ENCODE measurements at places on chromosomes 3 and 15. TPM values are rescaled to one million over a fixed set of nuclear protein-coding genes. Genes with fewer than 3 reads are reported as not detected.

GRCh38 chr15:74209997-74210671, 7.5 kb upstream of the STRA6 start:
- DNase-seq: no peak

- DNase-seq: no peak
Measured at GRCh38 chr3:149340310-149340933, 7.0 kb upstream of the TM4SF18 start.

GRCh38 chr15:97200161-97200560, 760.3 kb upstream of the ARRDC4 start:
- DNase-seq: no peak

DNA sequence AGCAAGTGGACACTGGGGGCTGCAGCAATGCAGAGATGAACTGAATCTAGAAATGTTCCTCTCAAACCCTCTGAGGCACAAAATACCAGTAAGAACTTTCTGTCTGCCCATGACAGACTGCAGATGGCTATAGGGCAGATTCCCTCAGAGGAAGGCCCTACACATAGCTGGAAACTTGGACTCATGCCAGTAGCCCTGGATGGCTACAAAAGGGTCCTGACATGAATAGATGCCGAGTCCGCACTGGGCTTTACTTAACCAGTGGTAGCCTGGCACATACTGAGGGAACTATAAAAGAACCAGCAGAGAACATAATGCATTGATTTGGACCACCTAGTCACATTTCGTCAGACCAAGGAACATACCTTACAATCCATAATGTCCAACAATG, 66.7 kb downstream of the C3orf80 start:
- no peak for DNase-seq

- no peak for DNase-seq
Measured at GRCh38 chr3:115148142-115148790, 1.2 kb upstream of the ZBTB20 start.

The SLC22A13 gene
- total RNA-seq: not detected

The ATP13A4 gene
- 0.38 TPM for total RNA-seq

The PAK6 gene
- total RNA-seq: 10.1 TPM

All from Right ventricle myocardium inferior (tissue), 1 donor.